ENCODE measurements at places on chromosomes 12 and 14. TPM values are rescaled to one million over a fixed set of nuclear protein-coding genes. Genes with fewer than 3 reads are reported as not detected.
A peak's percentile ranks its signal among the peaks of the same experiment; 100 is the strongest.

DNA sequence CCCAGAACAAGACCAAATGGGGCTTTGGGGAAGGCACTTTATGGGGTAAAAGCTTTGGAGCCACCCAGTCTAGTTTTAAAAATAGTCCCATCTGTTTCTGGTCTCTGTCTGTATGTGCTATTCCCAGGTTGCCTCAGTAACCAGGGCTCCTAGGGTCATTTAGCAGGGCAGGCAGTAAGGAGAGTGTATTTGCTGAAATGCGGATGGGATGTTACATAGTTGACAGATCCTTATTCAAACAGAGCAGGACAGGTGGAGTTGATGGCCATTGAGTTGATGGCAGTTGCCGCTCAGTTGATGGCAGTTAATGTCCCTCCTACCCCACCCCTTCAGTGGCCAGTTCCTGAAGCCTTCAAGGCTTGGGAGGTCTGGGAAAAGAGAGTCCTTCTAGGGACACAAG lies 4.6 kb downstream of the ZC3H10 start:
- DNase-seq, result no peak

- DNase-seq, result no peak
These were observed 362.3 kb downstream of the FLRT2 start for GRCh38 chr14:85892251-85892650.

DNA sequence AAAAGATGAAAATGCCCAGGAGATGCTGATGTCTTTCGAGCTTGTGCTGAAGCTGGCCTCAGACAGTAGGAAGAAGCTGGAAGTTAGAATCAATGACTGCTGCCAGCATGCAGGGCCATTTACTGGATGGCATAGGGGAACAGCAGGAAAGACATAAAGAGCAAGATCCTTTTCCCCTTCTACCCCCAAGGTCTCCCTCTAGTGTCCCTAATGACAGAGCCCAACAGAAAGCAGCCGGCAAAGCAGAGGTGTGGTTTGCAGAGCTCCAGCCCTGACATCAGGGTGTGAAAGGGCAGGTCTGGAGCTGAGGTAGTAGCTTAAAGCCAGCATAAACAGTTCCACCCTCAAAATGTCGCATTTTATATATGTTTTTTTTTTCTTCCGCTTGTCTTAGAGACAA lies 1560.7 kb upstream of the TMEM132C start:
- no peak for DNase-seq

- peak; percentile 13 for DNase-seq
These were observed 6.8 kb downstream of the FAM161B start for GRCh38 chr14:73943083-73943482.

- no peak for DNase-seq
These were observed 190.8 kb downstream of the ATP23 start for GRCh38 chr12:58131986-58132755.

DNA sequence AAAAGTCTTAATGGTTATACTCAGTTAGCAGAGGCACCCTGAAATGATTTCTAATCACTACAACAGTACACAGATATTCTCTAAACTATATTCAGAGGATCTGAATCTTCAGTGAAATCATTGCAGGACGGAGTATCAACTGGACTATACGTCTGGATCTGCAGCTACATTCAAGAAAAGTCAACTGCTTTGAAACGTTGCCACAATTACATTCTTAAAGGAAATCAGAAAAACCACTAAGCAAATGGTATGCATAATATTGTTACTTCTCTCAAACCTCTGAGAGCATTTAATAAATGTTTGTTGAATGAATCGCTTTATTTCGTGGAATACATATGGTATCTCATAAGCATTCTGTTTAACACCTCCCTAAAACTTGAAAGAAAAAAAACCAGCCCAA lies 67.4 kb downstream of the MED13L start:
- DNase-seq, result no peak

DNA sequence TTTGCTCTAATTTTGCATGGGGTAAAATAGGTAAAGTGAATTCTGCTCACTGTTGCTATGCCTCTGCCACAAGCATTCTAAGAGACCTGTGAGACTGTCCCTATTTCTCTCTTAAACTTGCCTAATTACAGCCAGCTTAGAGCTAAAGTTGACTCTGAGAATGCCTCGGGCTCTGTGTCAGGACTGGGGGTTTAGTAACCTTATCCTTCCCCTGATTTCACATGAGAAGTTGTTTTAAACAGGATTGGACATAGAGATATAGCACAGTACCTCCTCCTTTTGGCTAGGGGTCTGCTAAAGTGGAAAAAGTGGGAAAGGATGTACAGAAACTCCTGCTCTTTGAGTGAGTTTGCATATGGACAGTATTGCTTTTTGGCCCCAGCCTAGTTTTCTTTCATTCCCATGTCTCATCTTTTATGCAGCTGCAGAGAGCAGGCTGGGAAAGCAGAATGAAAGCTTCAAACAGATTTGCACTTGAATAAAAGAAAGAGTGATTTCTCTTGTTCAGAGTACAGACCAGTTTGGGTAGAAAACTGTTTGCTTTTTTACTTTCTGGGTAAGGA lies 122.0 kb downstream of the RAD51B start:
- DNase-seq, result no peak

DNA sequence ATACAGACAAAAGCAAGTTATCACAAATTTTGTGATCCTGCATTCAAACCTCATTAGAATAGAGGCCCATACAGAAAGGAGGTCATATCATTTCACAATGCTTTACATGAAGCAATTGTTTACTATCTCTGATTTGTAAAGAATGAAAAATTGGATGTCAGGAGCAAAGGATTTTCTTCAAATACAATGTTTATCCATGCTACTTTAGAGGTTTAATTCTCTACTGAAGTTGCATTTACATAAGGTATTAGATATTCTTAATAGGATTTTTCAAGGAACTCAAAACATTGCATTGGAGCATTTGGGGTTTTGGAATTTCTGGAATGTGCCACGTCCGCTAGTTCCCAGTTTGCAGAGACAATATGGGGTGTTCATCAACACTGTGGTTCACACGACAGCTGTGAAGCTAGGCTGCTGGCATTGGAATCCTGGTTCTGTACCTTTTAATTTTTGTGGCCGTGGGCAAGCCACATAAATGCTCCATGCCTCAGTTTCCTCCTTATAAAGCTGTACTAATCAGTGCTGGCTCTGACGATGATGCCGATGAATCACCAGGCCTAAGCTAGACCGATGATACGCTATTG lies 174.8 kb downstream of the APAF1 start:
- no peak for DNase-seq

DNA sequence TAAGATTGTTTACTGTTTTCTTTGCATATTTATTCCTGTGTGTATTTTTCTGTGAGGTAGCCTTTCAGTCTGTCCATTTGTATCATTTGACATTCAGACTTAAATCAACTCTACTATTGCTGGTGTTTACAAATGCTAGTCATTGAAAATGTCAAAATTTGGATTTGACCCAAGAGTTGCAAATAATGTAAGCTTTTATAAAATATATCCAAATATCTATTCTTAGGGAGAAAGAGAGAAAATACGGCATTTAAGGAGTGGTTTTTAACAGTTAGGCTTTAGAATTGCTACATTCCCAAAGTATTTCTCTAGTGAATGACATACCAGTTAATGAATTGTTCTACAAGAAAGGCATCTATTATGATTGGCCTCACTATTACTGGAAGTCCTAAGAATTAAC lies 37.9 kb downstream of the FRS2 start:
- no peak for DNase-seq

DNA sequence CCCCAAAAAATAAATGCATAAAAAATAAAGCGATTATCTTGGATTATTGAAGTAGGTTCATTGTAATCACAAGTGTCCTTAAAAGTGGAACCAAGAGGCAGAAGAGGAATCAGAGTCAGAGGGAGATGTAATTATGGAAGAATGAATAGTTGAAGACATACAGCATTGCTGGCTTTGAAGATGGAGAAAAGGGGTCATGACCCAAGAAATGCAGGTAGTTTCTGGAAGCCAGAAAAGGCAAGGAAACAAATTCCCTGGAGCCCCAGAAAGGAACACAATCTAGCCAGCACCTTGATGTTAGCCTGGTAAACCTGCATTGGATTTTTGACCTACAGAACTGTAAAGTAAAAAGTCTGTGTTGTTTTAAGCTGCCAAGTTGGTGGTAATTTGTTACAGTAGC lies 57.5 kb upstream of the PTGR2 start:
- no peak for DNase-seq

Gene ABCD2
- not detected for total RNA-seq

Gene SRSF5
- 159 TPM for total RNA-seq

Gene PTCSC3
- total RNA-seq, result not detected

Gene OGFOD2
- 24.2 TPM for total RNA-seq

Gene ANG
- total RNA-seq, result 0.42 TPM

All from MG63 (cell line).